ENCODE measurements at places on chromosomes 11 and 22.

- DNase-seq = no peak
These were observed 36.4 kb downstream of the DKK3 start for GRCh38 chr11:11971906-11972547.

GRCh38 chr11:115170133-115170815 lies 333.9 kb downstream of the CADM1 start:
- DNase-seq = no peak

- DNase-seq = no peak
These were observed 124.9 kb downstream of the C11orf58 start for GRCh38 chr11:16863389-16863788.

- no peak for DNase-seq
These were observed 86.3 kb downstream of the FCHSD2 start for GRCh38 chr11:73055655-73056354.

DNA sequence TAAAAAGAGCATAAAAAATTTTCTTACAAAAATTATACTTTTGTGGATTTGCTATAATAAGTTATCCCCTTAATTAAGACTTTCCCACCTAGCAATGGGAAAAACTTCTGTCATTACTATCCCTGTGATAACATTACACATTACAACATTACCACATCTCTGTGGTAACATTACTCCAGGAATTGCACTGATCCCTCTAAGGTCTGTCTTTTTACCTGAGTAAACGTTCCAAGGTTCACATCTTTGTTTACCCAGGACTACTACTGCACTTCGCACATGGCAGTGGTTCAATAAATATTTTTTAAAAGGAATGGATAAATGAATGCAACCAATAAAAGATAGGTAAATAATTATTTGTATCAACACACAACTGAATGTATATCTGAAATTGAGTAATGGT lies 92.4 kb upstream of the NOX4 start:
- DNase-seq = no peak

DNA sequence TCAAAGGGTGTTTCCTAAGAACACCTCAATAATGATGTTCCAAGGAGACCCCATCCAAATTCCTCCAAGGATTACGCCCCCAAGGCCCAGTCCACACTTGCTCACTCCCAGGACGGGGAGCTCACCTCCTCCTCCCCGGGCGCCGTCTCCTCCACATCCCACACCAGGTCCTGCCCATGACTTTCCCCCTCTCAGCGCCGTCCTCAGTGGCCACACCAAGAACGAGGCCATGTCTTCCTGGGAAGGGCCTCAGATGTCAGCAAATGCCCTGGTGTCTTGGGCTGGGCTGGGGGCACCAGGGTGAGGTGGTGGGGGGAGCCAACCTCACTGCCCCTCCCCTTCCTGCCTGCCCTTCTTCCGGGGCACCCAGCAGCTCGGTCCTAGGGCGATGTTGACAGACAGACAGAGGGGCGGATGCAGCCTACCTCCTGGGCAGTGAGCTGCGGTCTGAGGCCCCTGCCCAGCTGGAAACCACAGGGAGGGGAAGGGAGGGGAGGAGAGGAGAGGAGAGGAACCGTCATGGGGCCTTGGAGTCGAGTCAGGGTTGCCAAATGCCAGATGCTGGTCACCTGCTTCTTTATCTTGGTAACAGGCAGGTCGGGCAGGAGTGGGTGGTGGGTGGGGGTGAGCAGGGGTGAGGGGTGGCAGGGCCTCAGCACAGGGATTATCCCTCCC lies at the start of the genes C11orf21 and TSPAN32:
Gene C11orf21 (minus strand): TSS at position 288 of the 675 bp plus-strand sequence. CDS start 110 bp downstream, at position 178.
Gene TSPAN32 (plus strand): TSS at position 383 of the 675 bp plus-strand sequence. CDS start 137 bp downstream, at position 520.
- no peak for DNase-seq

- no peak for DNase-seq
These were observed 12.4 kb downstream of the SLC25A18 start for GRCh38 chr22:17575681-17576080.

DNA sequence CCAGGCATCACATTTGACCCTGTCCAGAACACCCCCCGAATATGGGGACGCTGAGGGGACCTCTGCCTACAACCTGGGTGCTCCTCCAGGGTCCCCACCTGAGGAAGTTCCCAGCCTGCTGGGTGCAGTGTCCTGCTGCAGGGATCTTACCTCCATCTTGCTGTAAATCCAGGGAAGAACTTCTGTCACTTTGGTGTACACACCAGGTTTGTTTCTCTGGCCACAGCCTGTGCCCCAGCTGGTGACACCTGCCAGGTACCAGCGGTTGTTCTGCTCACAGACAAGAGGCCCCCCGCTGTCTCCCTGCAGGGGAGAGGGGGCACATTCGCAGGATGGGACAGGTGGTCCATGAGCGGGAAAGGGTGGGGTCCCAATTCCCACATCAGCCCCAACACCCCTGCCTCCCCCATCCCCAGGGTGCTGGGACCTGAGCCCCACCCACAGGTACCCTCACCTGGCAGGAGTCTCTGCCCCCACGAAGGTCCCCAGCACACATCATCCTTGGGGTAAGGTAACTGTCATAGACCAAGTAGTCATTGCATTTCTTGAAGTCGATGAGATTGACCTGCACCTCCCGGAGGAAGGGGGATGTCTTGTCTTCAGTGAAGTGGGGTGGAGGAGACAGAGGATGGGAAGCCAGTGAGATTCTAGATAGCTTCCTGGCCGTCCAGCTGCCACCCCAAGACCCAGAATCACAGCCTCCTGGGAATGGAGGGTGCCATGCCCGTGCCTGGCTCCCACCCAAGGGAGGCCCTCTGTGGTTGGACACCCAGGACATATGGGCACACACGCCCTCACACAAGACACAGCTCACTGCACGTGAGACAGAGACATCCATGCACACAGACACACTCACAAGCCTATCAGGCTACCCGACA lies 25.5 kb downstream of the TMPRSS13 start:
- DNase-seq = no peak

DNA sequence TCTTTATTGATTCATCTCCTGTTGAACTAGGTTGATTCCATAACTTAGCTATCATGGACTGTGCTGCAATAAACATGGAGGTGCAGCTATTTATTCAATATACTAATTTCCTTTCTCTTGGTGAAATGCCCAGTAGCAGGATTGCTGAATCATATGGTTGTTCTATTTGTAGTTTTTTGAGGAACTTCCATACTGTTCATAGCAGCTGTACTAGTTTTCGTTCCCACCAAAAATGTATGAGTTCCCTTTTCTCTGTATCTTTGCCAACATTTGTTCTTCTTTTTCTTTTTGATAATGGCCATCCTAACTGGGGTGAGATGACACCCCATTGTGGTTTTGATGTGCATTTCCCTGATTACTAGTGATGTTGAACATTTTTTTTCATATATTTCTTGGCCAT lies 87.2 kb upstream of the NAV2 start:
- DNase-seq = no peak

GRCh38 chr11:87356428-87356827 lies 318.7 kb downstream of the TMEM135 start:
- DNase-seq = no peak

DNA sequence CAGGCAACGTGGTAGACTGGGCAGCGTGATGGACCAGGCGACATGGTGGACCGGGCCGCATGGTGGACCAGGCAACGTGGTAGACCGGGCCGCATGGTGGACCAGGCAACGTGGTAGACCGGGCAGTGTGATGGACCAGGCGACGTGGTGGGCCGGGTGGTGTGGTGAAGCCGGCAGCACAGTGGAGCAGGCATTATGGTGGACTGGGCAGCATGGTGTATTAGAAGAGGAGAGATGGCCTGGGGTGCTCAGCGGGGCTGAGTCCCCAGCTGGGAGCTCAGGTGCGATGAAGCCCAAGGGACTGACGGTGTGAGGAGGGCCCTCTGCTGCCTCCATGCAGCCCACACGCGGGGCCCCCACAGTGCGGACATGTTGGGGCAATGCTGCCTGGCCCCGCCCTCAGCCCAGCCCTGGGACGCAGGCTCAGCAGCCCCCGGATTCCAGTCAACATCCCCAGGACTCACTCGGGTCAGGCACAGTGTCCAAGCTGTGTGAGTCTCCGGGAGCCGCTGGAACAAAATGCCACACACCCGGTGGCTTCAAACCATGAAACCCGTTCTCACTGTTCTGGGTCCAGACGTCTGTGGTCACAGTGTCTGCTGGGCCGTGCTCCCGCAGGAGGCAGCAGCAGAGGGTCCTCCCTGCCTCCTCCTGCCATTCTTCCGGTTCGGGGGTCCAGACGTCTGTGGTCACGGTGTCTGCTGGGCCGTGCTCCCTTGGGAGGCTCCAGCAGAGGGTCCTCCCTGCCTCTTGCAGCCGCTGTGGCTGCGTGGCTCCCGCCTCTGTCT lies 1084.9 kb downstream of the BRD1 start:
- DNase-seq = no peak

DNA sequence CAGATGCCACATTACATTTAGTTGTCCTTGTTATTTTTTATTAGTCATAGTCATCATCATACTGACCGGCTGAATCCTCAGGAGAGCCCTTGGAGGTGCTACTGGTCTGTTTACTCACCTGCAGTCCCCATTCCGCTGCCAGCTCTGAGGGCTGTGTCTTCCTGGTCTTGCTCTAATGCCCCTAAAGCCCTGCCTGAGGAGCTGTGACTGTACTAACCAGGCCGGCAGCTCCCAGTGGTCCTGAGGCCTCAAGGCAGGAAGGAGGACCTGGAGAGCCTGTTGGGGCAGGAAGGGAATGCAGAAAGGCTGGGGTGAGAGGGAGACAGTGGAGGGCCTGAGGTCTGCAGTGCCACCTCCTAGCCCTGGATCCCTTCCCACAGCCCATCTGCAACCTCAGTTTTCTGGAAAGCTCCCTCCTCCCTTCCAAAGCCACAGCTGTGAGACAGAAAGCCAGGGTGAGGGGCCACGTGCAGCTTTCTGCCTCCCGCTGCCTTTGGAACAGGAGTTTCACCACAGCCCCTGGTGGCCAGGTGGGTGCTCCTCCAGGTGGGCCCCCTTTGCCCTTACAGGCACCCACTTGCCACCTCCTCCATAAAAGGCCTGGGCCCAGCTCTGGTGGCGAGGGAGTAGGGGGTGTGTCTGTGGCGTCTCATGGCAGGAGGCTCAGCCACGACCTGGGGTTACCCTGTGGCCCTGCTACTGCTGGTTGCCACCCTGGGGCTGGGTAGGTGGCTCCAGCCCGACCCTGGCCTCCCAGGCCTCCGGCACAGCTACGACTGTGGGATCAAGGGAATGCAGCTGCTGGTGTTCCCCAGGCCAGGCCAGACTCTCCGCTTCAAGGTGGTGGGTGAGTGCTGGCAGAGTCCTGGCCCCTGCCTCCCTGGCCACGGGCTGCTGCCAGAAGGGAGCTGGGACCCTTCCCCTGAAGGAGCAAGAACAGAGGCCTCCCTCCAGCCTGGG lies at the start of gene ZP1:
Gene ZP1 (plus strand): TSS at position 632 of the 960 bp plus-strand sequence. CDS start 20 bp downstream, at position 652.
- DNase-seq = no peak

- no peak for DNase-seq
These were observed 20.9 kb upstream of the SCUBE1 start for GRCh38 chr22:43364169-43364435.

GRCh38 chr11:123196060-123196714 lies 1.1 kb upstream of the CLMP start:
- DNase-seq = no peak

DNA sequence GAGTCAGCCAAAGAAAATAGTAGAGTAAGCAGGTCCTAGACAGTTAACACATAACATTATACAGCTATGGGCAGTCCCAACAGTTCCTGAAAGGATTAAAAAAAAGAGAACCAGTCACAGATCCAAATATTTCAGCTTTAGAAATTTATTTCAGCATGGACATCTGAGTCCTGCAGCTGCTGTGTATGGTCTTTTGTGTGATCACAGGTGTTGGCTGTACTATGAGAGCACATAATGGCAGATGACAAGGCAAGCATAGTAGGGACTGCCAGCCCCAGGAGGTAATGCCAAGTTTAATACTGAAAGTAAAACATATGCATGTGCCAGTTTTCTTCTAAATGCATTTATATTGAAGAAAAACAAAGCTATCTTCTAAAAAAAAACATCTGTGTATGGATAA lies 158.1 kb downstream of the GRIA4 start:
- DNase-seq = no peak

DNA sequence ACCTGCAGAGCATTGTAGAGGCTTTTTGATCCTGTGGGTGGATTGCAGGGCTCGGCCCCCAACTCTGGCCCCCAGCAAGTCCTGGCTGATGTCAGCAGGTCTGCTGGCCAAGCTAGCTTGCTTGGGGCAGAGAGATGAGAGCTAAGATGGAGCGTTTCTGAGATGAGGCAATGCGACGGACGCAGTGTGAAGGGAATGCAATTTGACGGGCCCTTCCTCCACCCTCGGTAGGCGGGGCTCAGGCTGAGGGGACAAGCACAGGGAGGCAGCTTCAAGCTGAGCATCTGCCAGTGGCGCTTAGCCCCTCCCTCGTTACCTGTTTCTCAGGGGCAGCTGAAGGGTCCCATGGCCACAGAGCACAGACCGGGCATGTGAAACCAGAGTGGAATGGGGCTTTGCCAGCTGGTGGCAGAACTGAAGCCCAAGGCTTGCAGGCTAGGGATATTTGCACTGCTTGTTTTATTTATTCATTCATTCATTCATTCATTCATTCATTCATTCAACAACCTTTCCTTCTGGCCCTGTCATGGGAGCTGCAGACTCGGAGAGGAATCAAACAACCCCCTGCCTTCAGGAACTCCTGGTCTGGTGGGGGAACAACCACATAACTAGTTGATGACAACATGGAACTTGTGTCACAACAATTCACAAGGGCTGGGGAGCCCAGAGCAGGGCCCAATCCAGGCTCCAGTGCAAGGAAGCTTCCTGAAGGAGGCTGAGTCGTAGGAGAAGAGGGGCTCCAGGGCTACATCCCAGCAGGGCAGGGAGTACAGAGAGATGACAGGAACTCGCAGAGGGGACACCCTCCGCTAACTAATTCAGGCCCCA lies 66.8 kb downstream of the THAP12 start:
- DNase-seq = no peak

GRCh38 chr11:43681401-43681942 lies 934 bp downstream of the HSD17B12 start:
- DNase-seq = no peak

DNA sequence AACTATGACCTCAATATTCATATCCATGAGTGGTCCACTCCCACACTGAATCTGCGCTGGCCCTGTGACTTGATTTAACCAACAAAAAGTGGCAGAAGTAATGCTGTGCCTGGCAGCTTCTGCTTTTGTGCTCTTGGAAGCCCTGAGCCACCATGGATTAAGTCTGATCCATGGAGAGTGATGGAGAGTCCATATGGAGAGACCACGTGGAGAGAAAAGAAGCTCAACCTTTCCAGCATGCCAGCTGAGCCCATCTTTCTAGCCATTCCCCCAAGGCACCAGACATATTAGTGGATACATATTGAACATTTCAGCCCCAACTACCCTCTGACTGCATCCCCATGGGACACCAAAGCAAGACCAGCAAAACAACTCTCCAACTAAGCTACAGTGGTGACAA lies 16.0 kb downstream of the LRRC55 start:
- no peak for DNase-seq

DNA sequence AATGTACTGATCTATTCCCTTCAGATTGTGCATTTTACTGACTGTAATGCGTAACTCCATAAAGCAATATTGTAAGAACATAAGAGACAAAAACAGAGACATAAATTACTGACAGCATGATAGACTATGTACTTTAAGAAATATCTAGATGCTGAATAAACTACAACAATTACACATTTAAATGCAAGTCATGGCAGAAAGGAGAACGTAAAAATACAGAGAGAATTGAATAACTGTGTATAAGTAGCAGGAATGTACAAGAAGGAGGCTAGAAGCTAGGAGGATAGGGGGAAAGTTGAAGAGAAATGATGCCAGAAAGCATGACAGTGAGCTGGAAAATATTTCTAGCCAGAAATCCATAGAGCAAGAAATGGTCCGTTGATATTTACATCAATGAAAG lies 74.0 kb upstream of the FAM181B start:
- no peak for DNase-seq
